ENCODE measurements at places on chromosomes 12 and 14. TPM values are rescaled to one million over a fixed set of nuclear protein-coding genes. Genes with fewer than 3 reads are reported as not detected.
A peak's percentile ranks its signal among the peaks of the same experiment; 100 is the strongest.

GRCh38 chr14:33617154-33617553 is 333.7 kb downstream of the EGLN3 start:
- no peak overlapping the region for H3K27ac ChIP-seq
- H3K27me3 ChIP-seq: no peaks in the 10 kb centered on the region
- H3K4me1 ChIP-seq: no peaks in the 10 kb centered on the region
- no peak overlapping the region for H3K4me3 ChIP-seq
- DNase-seq: no peak

Gene TTC6
- not detected for total RNA-seq

GRCh38 chr14:59688224-59689170 is 111.9 kb upstream of the CCDC175 start:
- DNase-seq: peak; percentile 34
- peaks cover 45% of the 10 kb centered on the region for H3K27me3 ChIP-seq
- no peaks in the 10 kb centered on the region for H3K4me1 ChIP-seq
- H3K27ac ChIP-seq: no peak overlapping the region
- no peaks in the 10 kb centered on the region for H3K36me3 ChIP-seq

- H3K27ac ChIP-seq: no peak overlapping the region
- peaks cover 10% of the 10 kb centered on the region for H3K4me1 ChIP-seq
- H3K4me3 ChIP-seq: no peak overlapping the region
- DNase-seq: no peak
- H3K27me3 ChIP-seq: peaks cover 4% of the 10 kb centered on the region
Observed at GRCh38 chr12:3244219-3244750, 167.1 kb downstream of the TSPAN9 start.

Gene DNAJC22
- not detected for total RNA-seq

GRCh38 chr12:75635606-75636444 is 124.4 kb upstream of the KRR1 start:
- DNase-seq: peak; percentile 15
- no peaks in the 10 kb centered on the region for H3K36me3 ChIP-seq
- no peak overlapping the region for H3K27ac ChIP-seq
- peaks cover 34% of the 10 kb centered on the region for H3K27me3 ChIP-seq

DNA sequence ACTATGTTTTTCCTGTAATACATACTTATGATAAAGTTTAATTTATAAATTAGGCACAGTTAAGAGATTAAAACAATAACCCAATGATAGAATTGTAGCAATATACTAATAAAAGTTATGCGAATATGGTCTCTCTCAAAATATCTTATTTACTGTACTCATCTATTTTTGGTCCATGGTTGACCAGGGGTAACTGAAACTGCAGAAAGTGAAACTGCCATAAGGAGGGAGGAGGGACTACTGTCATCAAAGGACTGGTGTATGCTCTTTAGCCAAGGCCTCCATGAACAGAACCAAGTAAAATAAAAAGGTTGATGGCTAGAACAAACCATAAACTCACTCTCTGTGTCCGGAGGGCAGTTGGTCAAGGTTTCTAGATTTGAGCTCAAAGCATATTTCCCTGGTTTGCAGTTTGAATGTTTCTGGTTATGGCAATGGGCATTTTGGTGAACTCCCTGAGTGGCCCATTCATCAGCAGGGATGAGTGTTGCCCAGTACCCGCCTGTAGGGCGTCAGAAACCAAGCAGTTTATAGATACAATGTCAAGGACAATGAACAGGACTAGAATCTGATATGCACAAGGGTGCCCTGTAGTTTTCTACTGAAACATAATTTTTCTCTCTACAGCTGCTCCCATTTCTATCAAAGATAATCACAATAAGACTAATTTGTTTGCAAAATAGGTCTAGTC is 19.8 kb downstream of the LEMD3 start:
- H3K4me3 ChIP-seq: no peak overlapping the region
- no peak for DNase-seq
- H3K27me3 ChIP-seq: no peaks in the 10 kb centered on the region
- H3K4me1 ChIP-seq: peaks cover 72% of the 10 kb centered on the region
- peaks cover 65% of the 10 kb centered on the region for H3K36me3 ChIP-seq

- H3K36me3 ChIP-seq: no peaks in the 10 kb centered on the region
- peaks cover 25% of the 10 kb centered on the region for H3K4me1 ChIP-seq
- H3K27me3 ChIP-seq: no peaks in the 10 kb centered on the region
- DNase-seq: no peak
- H3K27ac ChIP-seq: no peak overlapping the region
Observed at GRCh38 chr14:93012506-93012905, 89.6 kb downstream of the CHGA start.

DNA sequence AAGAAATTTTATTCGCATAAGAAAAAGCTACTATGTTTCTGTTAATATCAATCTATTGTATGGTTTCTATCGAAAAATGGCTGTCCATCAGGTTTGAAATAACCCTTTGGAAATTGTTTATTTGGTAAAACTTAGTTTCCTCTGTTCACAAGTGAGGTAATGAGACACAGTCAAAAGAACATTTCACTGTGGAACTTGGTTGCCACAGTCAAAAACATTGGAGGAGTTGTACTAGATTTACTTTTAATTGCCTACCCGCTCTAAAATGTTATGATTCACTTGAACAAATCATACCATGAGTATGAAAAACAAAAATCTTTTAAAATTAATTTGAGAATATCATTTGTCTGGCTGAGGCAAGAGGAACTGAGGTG is 46.5 kb downstream of the ITPR2 start:
- peaks cover 39% of the 10 kb centered on the region for H3K36me3 ChIP-seq
- peaks cover 21% of the 10 kb centered on the region for H3K4me1 ChIP-seq
- H3K27ac ChIP-seq: no peak overlapping the region

DNA sequence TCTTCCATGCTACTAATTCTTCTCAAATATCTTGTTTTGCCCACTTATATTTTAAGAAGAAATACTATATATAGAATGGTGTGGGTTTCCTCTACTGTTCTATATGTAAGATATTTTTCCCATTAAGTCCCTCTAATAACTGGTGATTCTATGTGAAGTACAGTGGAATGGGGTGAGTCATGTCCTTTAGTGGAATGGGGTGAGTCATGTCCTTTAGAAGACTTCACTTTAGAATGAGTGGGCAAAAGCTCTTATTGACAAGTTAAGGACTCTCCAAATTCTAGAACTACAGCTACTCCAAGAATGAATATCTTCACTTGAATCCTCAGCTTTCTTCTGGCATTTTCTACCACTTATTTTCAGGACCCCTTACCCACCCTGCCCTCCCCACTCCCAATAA is 349.9 kb downstream of the ETNK1 start:
- DNase-seq: no peak
- no peaks in the 10 kb centered on the region for H3K36me3 ChIP-seq
- no peaks in the 10 kb centered on the region for H3K27me3 ChIP-seq
- no peak overlapping the region for H3K27ac ChIP-seq
- no peak overlapping the region for H3K4me3 ChIP-seq
- H3K4me1 ChIP-seq: no peaks in the 10 kb centered on the region

DNA sequence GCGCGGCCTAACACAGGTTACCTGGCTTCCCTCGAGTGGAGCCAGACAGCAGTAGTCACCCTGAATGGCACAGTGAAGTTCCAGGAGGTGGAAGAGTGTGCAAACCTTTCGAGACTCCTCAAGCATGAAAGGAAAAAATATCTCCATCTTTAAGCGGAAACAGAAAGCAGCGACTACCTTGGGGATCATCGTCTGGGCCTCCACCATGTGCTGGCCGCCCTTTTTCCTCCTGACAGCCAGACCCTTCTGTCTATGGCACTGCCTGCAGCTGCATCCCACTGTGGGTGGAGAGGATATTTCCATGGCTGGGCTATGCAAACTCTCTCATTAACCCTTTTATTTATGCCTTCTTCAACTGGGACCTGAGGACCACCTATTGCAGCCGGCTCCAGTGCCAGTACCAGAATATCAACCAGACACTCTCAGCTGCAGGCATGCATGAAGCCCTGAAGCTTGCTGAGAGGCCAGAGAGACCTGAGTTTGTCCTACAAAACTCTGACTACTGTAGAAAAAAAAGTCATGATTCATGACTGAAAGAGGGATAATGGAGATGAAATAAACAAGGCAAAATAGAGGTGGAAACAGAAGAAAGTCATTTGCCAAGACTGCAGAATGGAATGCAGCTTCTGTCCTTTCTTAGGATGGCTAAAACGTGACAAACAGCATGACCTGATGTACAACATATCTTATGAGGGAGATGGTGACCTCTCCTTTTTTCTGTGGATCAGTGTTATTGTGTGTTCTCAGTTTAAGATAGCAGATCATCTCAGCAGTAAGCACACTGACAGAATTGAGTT is 2.4 kb upstream of the HEBP1 start:
- no peak for DNase-seq
- peaks cover 17% of the 10 kb centered on the region for H3K27me3 ChIP-seq
- peak overlapping the region; percentile 66 for H3K4me3 ChIP-seq
- H3K4me1 ChIP-seq: peaks cover 20% of the 10 kb centered on the region
- no peak overlapping the region for H3K27ac ChIP-seq

DNA sequence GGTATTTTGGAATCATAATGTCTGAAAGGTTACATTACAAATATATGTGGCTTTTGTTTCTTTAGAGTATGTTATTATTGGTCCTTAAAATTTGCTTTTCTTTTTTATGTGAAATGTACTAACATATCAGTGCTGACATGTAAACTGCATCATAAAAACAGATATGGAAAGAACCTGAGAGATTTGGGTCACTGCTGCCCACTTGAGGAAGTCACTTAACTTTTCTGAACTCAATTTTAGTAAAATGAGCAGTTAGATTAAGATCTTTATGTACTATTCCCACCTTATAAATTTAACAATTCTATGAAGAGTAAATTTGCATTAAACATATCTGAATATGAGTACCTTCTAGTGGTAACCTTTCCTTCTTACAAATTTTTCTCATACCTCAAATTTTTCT is 7.5 kb downstream of the PTGR2 start:
- no peaks in the 10 kb centered on the region for H3K4me1 ChIP-seq
- H3K27ac ChIP-seq: no peak overlapping the region
- H3K4me3 ChIP-seq: no peak overlapping the region
- no peak for DNase-seq

DNA sequence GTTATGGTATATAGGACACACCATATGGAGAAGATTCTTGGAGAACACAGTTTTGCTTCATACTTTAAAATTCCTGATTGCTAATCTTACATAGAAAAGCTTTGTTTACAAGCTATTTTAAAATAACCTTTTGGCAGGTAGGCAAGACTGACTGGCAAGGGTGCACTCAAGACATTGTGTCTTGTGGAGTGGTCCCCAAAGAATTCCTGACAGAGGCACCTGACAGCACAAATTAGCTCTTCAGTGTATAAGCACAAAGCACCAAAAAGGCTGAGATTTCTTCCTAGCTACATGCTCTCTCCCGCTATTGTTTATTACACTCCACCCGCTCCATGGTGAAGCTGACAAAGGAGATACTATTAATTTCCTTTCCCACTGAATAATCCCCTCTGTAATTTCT is 139.4 kb downstream of the MON2 start:
- H3K4me3 ChIP-seq: no peak overlapping the region
- peaks cover 34% of the 10 kb centered on the region for H3K4me1 ChIP-seq
- no peak overlapping the region for H3K27ac ChIP-seq
- no peaks in the 10 kb centered on the region for H3K27me3 ChIP-seq
- peaks cover 15% of the 10 kb centered on the region for H3K36me3 ChIP-seq

- peak overlapping the region; percentile 97 for H3K27ac ChIP-seq
- peaks cover 95% of the 10 kb centered on the region for H3K36me3 ChIP-seq
- peak overlapping the region; percentile 91 for H3K4me3 ChIP-seq
- DNase-seq: no peak
- peaks cover 82% of the 10 kb centered on the region for H3K4me1 ChIP-seq
Observed at GRCh38 chr14:22524115-22524783, 64.8 kb downstream of the DAD1 start.

- no peak overlapping the region for H3K4me3 ChIP-seq
- no peaks in the 10 kb centered on the region for H3K4me1 ChIP-seq
- H3K27ac ChIP-seq: no peak overlapping the region
- no peak for DNase-seq
- H3K27me3 ChIP-seq: no peaks in the 10 kb centered on the region
Observed at GRCh38 chr14:67703997-67704396, 2.3 kb downstream of the RDH12 start.

Gene KSR2
- total RNA-seq: not detected

DNA sequence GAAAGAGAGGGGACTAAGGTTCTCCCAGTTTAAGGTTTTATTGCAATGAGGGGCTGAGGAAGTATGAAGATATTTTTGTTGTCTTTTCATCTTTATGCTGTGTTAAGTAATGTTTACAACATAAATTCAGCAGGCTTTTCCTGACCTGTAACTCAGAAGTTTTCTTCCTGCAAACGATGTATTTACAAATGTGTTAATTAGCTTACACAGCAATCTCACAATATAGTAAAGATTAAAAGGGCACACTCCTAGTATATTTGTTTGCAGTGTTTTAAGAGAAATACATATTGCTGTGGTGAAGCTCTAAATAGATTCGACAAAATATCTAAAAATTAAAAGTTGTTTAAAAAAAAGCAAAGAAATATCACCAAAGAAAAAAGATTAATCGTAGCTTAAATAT is 55.7 kb downstream of the OR11H12 start:
- H3K4me3 ChIP-seq: no peak overlapping the region
- DNase-seq: no peak
- H3K36me3 ChIP-seq: no peaks in the 10 kb centered on the region
- no peaks in the 10 kb centered on the region for H3K4me1 ChIP-seq

DNA sequence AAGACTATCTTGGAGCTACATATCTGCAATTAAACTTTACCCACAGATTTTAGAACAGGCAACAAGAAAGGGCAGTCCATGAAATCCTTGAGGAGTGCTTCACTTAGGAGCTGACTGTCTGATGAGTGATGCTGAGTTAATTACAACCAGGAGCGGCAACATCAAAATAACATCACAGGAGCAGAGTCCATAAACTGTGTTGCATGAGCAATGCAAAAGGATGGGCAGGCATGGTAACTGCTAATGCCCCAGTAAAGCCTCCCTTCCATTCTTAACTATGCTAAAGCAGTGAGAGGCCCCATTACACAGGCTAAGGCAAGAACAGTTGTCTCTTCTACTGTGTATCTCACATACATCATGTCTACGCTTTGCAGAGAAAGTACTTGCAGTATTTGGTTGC is 156.6 kb downstream of the PAX9 start:
- H3K4me3 ChIP-seq: no peak overlapping the region
- H3K27ac ChIP-seq: no peak overlapping the region
- no peaks in the 10 kb centered on the region for H3K36me3 ChIP-seq
- H3K27me3 ChIP-seq: no peaks in the 10 kb centered on the region
- no peaks in the 10 kb centered on the region for H3K4me1 ChIP-seq
- no peak for DNase-seq

Gene KLHL28
- total RNA-seq: 11.0 TPM

Gene SYT10
- not detected for total RNA-seq

GRCh38 chr14:60381909-60382308 is 104.0 kb downstream of the C14orf39 start:
- H3K4me3 ChIP-seq: no peak overlapping the region
- H3K27ac ChIP-seq: no peak overlapping the region
- H3K4me1 ChIP-seq: no peaks in the 10 kb centered on the region
- no peaks in the 10 kb centered on the region for H3K36me3 ChIP-seq

DNA sequence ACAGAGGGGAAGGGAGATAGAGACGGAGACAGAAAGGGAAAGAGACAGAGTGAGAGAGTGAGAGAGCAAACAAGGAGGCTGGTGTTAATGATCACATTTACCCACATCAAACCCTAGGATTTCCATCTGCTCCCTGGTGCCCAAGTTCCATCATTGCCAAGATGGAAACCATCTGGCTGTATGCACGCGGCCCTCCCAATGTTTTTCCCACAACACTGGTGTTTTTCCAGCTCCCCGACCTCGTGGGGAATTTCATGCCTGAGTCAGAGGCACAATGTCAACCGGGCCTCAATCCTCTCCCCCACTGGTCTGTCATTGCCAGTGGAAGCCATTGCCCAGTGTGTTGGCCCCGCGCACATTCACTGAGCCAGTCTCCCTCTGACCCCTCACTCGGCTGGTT is 19.9 kb upstream of the BDKRB2 start:
- H3K36me3 ChIP-seq: no peaks in the 10 kb centered on the region
- DNase-seq: no peak
- H3K4me1 ChIP-seq: peaks cover 5% of the 10 kb centered on the region
- H3K27me3 ChIP-seq: peaks cover 10% of the 10 kb centered on the region

Gene SLC2A14
- total RNA-seq: not detected

Gene KCTD10
- total RNA-seq: 48.9 TPM
